ENCODE measurements at places on chromosomes 5 and 9.

- DNase-seq, result no peak
Measured at GRCh38 chr5:151700820-151701219, 14.1 kb upstream of the SPARC start.

GRCh38 chr5:41649659-41650058 lies 139.3 kb upstream of the PLCXD3 start:
- no peak for DNase-seq

DNA sequence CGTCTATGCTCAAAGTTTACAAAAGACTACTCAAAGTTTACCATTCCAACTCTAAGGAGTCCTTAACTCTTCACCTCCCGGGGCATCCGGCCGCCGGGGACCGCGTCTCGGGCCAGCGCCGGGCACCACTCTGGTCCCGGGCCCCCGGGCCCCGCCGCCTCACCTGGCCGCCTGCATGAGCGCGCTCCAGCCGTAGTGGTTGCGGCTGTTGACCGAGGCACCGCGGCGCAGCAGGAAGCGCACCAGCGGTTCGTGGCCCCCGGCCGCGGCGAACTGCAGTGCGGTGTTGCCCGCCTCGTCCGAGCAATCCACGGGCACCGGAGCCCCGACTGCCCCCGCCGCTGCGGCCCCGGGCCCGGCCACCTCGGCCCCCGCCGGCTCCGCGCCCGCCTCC lies 388 bp downstream of the ANKS6 start:
- no peak for DNase-seq

GRCh38 chr9:20990867-20991266 lies 40.6 kb downstream of the HACD4 start:
- DNase-seq, result peak; percentile 62

DNA sequence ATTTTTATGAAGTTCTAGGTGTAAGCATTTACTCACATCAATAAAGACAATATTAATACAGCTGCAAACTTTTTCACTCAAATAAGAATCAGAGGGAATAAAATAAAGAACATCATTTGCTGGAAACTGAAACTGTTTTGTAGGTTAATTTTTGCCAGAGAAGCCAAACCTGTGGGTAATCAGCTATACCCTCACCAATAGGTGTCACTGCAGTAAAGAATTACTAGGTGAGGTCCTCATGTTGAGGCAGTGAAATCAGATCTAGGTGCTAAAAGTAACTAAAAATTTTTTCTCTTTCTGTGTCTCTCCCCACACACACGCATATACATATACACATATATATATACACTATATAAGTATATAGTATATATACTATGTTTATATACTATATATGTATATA lies 1016.3 kb upstream of the SEMA6A start:
- peak; percentile 14 for DNase-seq

DNA sequence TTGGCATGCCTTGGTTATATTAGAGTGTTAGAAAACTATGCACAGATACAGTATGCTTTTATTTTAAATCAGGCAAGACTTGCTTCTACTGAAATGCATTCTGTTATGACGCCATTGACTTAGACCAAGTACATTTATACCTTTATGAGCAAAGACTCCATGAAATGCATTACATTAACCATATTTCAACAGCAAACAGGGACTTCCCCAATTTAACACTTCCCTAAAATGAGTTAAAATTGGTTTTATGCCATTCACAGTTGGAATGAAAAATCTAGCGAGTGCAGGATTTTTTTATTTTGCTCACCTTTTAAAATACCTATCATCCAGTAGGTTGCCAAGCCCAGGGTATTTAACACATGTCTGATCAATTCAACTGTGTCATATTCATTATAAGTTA lies 272.1 kb upstream of the IZUMO3 start:
- no peak for DNase-seq

GRCh38 chr5:174166231-174167079 lies 120.9 kb downstream of the NSG2 start:
- no peak for DNase-seq

Data from pons (tissue), 1 donor.